Kasumi-1 (cell line): ENCODE measurements at places on chromosomes 13 and 19.

DNA sequence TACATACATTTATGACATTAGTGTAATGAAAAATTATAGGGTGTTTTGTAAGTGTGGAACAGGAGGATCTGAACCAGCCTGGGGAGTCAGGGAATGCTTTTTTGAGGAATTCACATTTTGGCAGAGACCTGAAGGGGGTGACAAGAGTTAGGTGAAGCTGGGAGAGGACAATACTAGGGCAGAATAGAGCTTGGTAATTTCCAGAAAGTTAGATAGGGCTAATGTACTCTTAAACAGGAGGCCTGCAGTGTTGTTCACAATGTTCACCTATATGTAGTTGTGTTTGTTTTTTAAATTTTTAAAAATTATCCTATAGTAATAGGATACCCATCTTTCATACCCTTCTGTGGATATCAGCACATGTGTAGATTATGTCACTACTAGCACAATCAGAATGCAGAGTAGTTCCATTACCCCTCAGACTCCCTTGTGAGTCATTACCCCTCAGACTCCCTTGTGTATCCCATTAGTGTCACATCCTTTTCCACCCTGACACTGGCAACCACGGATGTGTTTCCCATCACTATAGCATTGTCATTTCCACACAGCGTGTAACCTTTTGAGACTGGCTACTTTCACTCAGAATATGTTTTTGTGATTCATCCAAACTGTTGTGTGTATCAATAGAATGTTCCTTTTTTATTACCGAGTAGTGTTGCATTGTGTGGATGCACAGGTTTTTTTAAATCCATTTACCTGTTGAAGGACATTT, 43.1 kb downstream of the PCCA start:
- peak; percentile 20 for DNase-seq

GRCh38 chr13:98664047-98664446, 87.1 kb upstream of the STK24 start:
- DNase-seq: no peak

- no peak for DNase-seq
These were observed 45.9 kb upstream of the VSTM2B start for GRCh38 chr19:29479941-29480340.

GRCh38 chr19:661427-662196, 1.4 kb downstream of the RNF126 start:
- DNase-seq: peak; percentile 70

- no peak for DNase-seq
These were observed 162.7 kb downstream of the POSTN start for GRCh38 chr13:37435881-37436280.

DNA sequence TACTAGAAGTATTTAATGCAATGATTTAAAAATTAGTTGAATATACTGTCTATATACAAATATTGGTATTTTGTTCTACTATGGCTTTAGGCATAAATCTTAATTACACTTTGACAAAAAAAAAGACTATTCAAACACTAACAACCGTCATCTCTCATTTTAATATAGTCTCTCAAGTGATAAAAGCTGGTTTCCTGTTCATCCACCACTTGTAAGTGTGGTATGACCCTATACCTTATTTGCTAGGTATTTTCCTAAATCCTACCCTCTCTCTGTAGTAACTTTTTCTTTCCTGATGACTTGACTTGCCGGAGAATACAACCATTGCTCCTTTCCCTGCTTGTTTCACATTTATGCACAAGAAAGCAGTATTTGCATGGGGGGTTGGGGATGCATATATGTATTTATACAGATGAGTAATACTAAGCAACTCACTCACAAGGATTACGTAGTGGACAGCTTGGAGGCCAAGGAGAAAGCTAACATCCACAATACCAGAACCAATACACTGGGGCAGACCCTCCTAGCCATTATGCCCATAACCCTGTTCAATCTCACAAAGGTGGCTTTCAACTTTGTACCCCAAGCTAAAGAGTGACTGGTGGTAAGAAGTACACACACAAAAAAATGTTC, 12.7 kb upstream of the EFNB2 start:
- no peak for DNase-seq

GRCh38 chr13:25732111-25732865, 319.5 kb downstream of the SHISA2 start:
- DNase-seq: no peak

DNA sequence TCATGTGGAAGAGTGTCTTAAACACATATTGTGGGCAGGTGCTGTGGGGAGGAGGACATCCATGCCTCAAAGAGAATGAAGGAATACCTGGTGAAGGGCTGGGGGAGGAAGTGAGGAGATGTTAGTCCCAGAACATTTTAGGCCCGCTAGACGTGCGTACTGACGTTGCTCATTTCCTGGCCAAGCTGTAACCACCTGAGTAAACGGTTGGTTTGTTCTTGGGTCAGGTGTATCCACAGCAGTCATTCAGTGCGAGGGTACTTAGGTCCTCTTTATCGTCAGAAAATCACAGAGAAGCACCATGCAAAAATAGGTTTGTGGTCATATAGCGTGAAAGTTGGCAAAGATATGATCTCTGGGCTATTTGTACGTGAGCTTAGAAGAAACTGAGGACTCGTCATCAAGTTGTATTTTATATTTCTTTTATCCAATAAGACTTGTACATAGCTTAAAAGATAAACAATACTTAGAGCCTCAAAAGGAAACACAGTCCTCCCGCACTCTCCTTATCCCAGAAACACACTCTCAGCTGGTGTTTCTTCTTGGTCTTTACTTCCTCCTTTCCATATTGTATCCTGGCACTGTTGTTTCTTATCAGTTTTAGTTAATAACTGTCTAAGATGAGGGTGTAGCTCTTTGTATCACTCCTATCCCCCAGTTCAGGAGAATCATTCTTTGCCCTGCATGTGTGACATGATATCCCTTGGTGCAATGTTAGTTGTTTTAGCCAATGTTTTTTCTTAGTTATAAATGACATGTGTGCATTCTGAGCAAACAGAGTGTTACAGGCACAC, 52.0 kb downstream of the ARHGEF7 start:
- no peak for DNase-seq

GRCh38 chr13:32370805-32371204, 55.5 kb downstream of the BRCA2 start:
- DNase-seq: no peak

GRCh38 chr13:98915981-98916380, 61.9 kb downstream of the DOCK9 start:
- DNase-seq: no peak

- DNase-seq: no peak
These were observed 4.1 kb downstream of the TIMM13 start for GRCh38 chr19:2423071-2423914.

DNA sequence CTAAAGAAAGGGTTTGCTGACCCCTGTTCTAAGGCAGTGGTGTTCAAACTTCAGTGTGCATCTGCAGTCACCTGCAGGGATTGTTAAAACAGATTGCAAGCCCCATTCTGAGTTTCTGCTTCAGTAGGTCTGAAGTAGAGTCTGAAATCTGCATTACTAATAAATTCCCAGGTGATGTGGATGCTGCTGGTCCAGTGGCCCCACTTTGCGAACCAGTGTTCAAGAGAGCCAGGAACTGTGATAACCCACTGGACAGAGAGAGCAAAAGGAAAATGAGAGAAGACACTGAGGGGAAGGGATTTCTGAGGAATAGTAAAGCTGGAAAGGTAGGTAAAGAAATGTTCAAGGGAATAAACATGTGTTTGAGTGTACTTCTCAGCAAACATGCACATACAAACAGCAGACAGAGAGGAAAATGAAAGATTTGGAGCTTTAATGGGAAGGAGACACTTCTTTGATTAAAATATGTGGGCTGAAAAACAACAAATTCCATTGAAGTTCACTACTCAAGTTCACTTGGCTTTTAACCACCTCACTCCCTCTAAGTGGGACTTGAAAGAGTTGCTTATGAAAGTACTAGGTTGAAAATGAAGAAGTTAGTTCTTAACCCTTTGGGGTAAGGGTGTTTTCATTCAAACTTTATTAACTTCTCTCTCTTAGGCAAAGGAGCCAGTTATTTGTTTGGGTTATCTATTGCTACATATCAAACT, 26.4 kb upstream of the FAM216B start:
- no peak for DNase-seq

GRCh38 chr19:40229484-40229883, 3.0 kb upstream of the CCNP start:
- DNase-seq: no peak

GRCh38 chr13:32086791-32087441, 55.3 kb downstream of the FRY start:
- DNase-seq: no peak

DNA sequence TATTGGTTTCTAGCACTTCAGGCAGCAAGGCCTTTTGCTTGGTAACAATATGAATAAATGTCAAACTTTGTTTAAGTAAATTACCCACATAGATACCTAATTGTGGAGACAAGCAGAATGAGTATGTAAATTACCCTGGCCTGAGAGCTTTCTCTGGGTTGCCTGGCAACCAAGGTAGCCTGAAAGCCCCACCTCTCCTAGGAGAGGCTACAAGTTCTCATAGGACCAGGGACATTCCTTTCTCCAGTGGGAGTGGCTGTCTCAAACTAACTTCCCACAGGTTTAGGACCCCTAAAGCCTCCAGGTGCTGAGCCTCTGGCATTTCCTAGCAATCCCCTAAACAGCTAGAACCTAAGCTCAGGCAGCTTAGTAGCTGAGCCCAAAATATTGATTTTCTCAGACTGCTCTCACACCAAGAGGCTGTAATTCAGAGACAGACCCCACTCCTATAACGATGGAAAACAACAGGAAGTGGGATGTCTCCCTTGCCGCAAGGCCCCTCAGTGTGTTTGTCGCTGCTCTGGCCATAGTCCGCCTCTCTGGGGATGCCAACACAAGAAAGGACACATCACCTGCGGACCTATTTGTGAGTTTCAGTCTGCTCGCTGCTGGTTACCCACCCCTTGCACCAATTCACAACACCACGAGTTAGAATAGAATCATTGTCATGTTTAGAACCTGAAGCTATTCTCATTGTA, 207.3 kb downstream of the DLEU7 start:
- DNase-seq: no peak

GRCh38 chr13:31090096-31090495, 71.6 kb downstream of the HSPH1 start:
- DNase-seq: no peak

GRCh38 chr19:45767881-45768654, 984 bp downstream of the SIX5 start:
- no peak for DNase-seq

DNA sequence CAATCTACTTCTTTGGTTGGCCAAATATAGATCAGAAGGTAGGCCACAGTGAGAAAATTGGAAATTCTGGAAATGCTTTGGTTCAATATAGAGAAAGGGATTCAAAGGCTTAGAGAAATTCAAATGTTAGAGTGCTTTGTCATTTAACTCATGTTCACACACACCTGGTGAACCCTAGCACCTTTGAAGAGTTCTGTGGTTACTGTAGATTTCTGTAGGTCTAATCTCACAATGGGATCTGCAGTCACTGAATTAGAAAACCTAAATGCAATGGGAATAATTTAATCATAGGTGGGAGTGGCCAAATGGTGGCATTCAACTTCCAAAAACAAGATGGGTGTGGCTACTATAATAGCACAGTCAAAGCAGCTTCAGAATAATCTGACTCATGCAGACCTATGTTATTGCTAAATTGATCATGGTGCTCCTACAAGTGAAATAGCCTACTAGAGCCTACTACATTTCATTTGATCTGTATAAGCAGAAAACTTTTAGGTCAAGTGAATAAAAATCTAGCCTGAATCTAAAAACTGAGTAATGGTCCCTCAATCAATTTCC, 1152.9 kb downstream of the PCDH9 start:
- no peak for DNase-seq

GRCh38 chr13:41401366-41401765, 56.0 kb upstream of the RGCC start:
- no peak for DNase-seq

- DNase-seq: peak; percentile 53
These were observed 6.9 kb downstream of the ZNF490 start for GRCh38 chr19:12603714-12604113.

GRCh38 chr13:21872795-21873194, 201.9 kb downstream of the FGF9 start:
- no peak for DNase-seq

- DNase-seq: no peak
These were observed 2.2 kb downstream of the CLIP3 start for GRCh38 chr19:36030264-36031148.

GRCh38 chr19:58385313-58385890, 1.7 kb upstream of the RPS5 start:
- DNase-seq: no peak

DNA sequence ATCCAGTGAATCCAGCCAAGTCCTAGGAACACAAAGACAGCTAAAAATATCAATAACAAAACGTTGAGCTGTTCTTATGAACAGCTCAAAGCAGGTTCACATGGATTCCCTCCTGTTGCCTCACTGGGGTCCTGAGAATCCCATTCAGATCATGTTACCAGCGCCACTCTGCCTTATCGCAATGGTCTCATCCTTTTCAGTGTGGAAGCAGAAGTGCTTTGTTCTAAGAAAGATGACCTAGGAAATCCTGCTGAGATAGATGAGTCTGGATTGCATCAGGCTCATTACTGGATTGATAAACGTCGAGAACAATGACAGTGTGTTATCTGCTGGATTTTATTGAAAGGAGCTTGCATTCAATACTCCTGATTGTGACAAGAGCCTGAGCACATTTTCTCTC, 87.0 kb downstream of the SLAIN1 start:
- DNase-seq: no peak

GRCh38 chr19:7692417-7693088, 9.4 kb downstream of the FCER2 start:
- no peak for DNase-seq

DNA sequence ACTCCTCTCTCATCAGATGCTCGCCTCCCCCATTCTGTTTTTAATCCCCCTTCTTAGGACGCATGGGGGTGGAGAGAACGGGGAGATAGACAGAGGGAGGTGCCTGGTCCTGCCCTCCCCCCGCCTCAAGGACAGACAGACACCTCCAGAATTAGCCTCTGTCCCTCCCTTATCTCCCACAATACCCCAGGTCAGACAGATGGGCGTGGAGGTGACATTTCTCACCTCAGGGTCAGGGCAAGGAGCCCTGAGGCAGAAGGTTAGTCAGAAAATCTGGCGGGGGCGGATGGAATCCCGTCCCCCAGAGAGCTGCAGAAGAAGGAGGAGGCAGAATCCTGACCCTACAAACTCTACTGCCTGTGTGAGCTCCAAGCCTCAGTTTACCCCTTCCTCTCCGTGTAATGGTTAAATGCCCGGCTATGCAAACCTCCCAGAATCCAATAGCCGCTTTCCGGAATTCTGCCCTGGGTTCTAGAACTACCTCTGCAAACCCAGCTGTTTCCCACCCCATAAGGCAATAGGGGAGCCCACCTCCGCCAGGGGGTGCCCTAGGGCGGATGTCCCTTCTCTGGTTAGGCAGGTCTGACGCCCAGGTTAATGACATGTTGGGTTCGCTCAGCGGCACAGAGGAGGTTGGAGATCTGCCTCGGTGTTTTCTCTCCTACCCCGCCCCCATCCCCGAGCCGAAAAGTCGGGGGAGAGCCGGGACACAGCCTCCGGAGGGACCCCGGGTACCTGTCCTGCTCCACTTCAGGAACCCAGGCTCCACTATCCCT, 900 bp downstream of the PPP1R13L start:
- DNase-seq: peak; percentile 11
